ENCODE measurements at places on chromosomes 5 and 9.
A peak's percentile ranks its signal among the peaks of the same experiment; 100 is the strongest.

GRCh38 chr5:15834596-15835245 is 334.7 kb downstream of the FBXL7 start:
- DNase-seq = no peak

- DNase-seq = no peak
Observed at GRCh38 chr5:172931001-172931536, 28.2 kb upstream of the RPL26L1 start.

- no peak for DNase-seq
Observed at GRCh38 chr5:179919487-179920060, 11.9 kb upstream of the TBC1D9B start.

DNA sequence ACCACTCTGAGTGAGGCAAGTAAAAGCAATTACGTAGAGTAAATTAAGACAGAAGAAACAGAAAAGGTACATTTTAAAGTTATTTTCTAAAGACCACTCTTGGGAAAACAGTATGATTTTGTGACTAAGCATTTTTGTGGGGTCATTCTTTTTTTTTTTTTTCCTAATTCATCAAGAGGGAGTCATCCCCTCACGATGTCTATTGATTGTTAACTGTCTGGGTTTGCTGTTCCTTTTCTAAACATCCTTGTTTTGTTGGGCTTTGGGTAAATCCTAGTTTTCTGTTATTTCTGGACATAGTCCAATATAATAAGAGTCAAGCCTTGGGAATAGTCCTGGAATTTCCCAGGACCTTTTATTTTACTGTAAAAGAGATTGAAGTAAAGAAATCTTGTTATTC is 63.8 kb downstream of the ANKRD55 start:
- DNase-seq = no peak

DNA sequence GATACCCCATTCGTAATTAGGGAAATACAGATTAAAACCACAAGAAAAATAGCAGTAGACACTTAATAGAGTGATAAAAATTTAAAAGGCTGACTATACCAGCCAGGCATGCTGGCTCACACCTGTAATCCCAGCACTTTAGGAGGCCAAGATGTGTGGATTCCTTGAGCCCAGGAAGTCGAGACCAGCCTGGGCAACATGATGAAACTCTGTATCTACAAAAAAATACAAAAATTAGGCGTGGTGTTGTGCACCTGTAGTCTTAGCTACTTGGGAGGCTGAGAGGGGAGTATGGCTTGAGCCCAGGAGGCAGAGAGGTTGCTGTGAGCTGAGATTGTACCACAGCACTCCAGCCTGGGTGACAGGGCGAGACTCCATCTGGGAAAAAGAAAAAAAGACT is 72.0 kb downstream of the FCHO2 start:
- DNase-seq = no peak

- DNase-seq = no peak
Observed at GRCh38 chr9:37121881-37122280, 1.5 kb downstream of the ZCCHC7 start.

DNA sequence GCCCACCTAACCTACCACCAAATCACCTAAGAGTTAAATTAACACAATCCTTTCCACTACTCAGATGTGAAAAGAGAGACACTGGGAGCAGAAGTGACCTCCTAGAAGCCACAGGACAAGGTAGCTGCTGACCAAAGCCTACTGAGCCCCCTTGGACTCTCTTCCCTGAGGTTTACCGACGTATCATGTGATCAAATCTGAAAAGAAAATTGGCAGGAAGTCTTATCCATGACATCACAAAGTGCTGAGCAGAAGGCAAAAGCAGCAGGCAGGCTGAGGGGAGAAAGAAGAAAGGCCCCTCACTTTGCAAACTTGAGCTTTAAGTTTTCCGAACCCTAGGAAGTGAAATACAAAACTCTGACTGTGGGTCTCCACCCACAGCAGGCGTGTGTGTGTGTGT is 11.1 kb downstream of the PRELID2 start:
- no peak for DNase-seq

- no peak for DNase-seq
Observed at GRCh38 chr9:130345897-130346385, 80.4 kb downstream of the HMCN2 start.

- no peak for DNase-seq
Observed at GRCh38 chr9:2018162-2018643, 3.1 kb downstream of the SMARCA2 start.

DNA sequence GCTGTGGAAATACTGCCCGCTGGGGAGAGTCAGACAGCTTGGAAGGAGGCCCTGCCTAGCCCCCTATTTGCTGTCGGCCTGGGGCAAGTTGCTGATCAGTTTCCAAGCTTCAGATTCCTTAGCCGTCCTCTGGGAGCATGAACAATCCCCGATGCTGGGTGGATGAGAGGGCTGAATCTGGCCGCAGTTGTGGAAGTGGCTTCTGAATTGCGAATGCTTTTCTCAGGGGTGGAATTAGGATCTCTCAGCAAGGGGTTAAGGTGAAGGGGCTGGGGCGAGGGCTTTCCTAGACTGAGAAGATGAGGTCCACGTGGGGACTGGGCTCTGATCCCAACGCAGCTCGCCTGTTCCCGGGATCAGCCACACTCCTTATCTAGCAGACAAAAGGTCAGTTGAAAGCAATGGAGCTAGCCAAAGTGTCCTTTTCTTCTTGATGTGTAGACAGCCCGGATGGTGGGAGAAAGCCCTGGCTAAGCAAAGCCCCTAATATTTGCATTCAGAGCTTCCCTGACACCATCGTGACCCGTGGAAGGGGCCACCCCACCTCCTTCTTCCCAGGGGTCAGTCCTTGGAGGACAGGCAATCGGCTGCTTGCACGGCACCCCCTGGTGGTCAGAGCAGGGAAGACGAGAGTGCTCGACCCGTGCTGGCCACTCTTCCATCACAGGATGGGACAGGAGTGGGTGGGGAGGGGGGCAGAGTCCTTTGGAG is 54.9 kb downstream of the COL15A1 start:
- peak; percentile 20 for DNase-seq

GRCh38 chr9:85430659-85431338 is 311.0 kb downstream of the AGTPBP1 start:
- no peak for DNase-seq

DNA sequence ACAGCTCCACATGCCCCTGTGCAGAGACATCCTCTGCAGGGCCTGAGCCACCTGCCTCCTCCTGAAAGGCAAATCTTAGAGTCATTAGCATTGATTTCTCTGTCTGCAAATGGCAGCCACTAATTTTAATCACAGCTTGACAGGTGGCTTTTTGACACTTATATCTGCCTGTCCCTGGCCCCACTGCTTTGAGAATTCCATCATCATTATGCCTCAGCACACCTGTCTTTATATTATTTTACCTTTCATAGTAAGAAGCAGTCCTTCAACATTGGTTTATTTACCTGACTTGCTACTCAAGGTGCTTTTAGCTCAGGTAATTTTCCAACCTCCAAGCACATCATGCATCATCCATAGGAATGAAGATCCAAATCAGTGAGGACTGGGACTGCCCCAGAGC is 451.3 kb downstream of the MTRR start:
- DNase-seq = no peak

- DNase-seq = peak; percentile 18
Observed at GRCh38 chr9:99118782-99119466, 14.0 kb downstream of the TGFBR1 start.

DNA sequence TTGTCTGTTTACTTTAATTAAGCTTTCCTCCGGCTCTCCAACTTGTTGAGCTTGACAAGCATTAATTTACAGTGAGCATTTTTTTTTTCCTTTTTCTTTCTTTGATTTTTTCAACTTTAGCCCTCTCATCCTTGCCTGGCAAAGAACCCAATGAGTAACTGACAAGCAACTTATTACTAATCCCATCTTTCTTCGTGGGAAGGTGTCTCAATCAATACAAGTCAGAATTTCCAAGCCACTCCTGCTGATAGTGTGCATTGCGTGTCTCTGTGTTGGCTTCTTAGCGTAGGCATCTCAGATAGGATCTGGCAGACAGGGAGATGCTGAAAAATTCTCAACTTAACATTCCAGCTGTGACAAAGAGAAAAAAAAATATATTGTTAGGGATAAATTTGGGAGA is 527.7 kb upstream of the WWC1 start:
- no peak for DNase-seq

GRCh38 chr5:54514291-54514690 is 3.3 kb upstream of the SNX18 start:
- DNase-seq = no peak

DNA sequence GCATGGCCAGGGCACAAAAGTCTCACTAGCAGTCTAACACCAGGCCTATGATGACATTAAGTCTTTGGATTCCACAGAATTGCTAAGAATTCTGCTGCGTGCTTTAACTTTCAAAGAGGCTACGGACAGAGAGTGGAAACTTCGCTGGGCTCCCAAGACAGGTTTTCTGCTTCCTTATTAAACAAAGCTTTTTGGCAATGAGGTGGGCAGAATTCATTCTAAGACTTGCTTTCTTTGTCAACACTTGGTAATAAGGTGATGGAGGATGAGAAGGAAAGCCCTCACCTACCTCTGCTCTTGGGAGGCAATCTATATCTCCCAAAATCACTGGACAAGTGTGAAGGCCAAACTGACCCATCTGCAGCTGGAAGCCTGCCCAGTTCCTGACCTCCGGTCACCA is 231.9 kb downstream of the ATPSCKMT start:
- DNase-seq = no peak

- no peak for DNase-seq
Observed at GRCh38 chr5:110718311-110718710, 8.2 kb downstream of the TMEM232 start.

GRCh38 chr9:93965830-93966577 is 10.8 kb upstream of the BARX1 start:
- no peak for DNase-seq

- DNase-seq = no peak
Observed at GRCh38 chr5:147482706-147483180, 27.1 kb downstream of the DPYSL3 start.

GRCh38 chr5:78527054-78527859 is 121.3 kb downstream of the LHFPL2 start:
- DNase-seq = no peak

DNA sequence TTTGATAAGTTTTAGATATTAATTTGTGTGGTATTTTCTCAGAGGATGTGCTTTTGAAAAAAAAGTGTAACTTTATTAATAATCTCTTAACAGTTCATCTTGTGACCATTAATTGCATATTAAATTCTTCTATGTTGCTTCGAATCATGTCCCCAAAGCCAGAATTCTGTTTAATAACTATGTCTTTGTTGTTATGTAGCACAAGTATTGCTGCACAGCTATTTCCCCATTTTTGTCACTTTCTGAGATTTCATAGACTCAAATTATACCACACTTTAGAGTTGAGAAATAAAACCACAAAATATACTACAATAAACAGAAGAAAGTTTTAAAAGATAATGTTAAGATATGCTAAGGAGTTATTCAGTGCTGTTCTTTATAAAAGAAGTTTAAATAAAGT is 2.8 kb downstream of the MEF2C start:
- no peak for DNase-seq

DNA sequence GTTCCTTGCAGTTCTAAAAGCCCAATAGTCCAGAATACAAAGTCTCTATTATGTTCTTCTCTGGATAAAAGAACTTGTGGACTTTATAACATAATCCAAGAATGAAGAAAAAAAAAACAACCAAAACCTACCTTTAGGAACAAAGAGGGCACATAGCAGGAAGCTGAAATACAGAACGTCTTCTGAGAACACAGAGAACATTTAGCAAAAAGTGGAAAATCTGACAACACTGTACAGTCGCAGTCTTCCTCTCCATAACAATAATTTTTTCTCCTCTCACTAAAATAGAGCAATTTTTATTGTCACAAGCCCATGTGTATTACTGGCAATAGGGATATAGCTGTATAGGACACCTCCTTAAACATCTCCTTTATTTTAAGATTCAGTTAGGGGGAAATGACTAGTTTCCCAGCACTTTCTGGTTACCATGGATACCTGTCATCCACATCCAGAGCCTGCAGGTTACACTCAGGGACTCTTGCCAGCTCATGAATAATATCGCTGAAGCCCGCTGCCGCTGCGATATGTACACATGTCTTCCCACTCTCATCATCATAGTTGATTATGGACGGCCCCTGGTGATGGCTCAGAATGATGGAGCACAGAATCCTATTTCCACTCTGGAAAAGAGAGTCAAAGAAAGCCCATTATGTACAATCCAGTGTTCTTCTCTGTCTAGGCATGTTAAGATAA is 106.5 kb downstream of the ANKRD55 start:
- no peak for DNase-seq
